ENCODE measurements at places on chromosomes 2 and 18. TPM values are rescaled to one million over a fixed set of nuclear protein-coding genes. Genes with fewer than 3 reads are reported as not detected.

DNA sequence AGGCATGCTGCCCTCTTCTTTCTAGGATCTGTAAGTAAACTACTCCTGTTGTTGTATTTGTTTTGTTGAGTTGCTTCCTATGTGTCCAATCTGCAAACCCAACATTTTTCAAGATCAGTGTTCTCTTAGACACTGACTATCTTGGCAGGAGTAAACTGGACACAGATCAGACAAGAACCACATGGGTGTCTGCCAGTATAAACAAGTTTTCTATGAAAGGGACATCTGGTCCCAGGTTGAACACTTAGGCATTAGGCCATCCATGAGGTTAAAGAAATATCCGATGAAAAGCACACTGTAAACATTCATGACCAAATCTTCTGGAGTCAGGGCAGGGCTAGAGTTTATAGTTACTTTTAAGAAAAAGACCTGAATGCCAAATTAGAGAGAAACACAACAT is 441.8 kb downstream of the NYAP2 start:
- H3K4me3 ChIP-seq, result no peak overlapping the region
- H3K4me1 ChIP-seq, result no peaks in the 10 kb centered on the region
- H3K27ac ChIP-seq, result no peak overlapping the region
- H3K36me3 ChIP-seq, result no peaks in the 10 kb centered on the region
- H3K27me3 ChIP-seq, result no peaks in the 10 kb centered on the region
- DNase-seq, result no peak

- H3K27me3 ChIP-seq, result no peaks in the 10 kb centered on the region
- no peaks in the 10 kb centered on the region for H3K36me3 ChIP-seq
Measured at GRCh38 chr2:62685256-62685655, 20.3 kb upstream of the EHBP1 start.

GRCh38 chr2:106944215-106944614 is 58.2 kb upstream of the ST6GAL2 start:
- peaks cover 32% of the 10 kb centered on the region for H3K27me3 ChIP-seq
- H3K4me1 ChIP-seq, result no peaks in the 10 kb centered on the region
- H3K4me3 ChIP-seq, result no peak overlapping the region
- H3K36me3 ChIP-seq, result no peaks in the 10 kb centered on the region
- DNase-seq, result no peak

- no peak overlapping the region for H3K4me3 ChIP-seq
- no peaks in the 10 kb centered on the region for H3K27me3 ChIP-seq
- no peaks in the 10 kb centered on the region for H3K4me1 ChIP-seq
- H3K27ac ChIP-seq, result no peak overlapping the region
- DNase-seq, result no peak
- no peaks in the 10 kb centered on the region for H3K36me3 ChIP-seq
Measured at GRCh38 chr2:101657787-101658186, 39.7 kb upstream of the MAP4K4 start.

GRCh38 chr18:12518832-12519531 is 111.3 kb downstream of the PRELID3A start:
- no peak overlapping the region for H3K4me3 ChIP-seq
- no peaks in the 10 kb centered on the region for H3K27me3 ChIP-seq
- no peak for DNase-seq
- H3K36me3 ChIP-seq, result no peaks in the 10 kb centered on the region
- no peak overlapping the region for H3K27ac ChIP-seq
- H3K4me1 ChIP-seq, result no peaks in the 10 kb centered on the region

The BCL11A gene
- not detected for total RNA-seq

The PLGLB1 gene
- total RNA-seq, result 2.7 TPM

The RAPGEF4 gene
- total RNA-seq, result not detected

The RNF138 gene
- 24.1 TPM for total RNA-seq
